T-cell (primary cell): ENCODE measurements at places on chromosomes 6 and 20.

- no peak for DNase-seq
These were observed 26.1 kb upstream of the RIPOR2 start for GRCh38 chr6:24961852-24962251.

GRCh38 chr20:47701612-47702011 is 83.7 kb downstream of the SULF2 start:
- DNase-seq, result no peak

DNA sequence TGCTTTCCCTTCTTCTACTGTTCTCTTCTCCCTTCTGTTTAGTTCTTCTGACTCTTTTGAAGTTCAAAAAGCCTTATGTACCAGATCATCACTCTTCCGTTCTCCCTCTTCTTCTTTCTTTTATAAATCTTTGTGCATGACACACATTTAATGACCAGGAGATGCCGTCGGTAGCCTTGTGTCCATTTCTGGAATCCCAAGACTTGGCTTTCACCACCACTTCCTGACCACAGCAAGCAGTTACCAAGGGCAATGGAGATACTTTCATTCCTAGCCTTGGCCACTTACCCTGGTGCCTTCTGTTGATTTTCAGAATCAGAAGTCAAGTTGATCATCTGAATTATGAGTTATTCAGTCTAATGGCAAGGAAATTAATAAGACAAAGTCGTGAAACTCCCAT is 268.5 kb upstream of the QKI start:
- DNase-seq, result no peak

DNA sequence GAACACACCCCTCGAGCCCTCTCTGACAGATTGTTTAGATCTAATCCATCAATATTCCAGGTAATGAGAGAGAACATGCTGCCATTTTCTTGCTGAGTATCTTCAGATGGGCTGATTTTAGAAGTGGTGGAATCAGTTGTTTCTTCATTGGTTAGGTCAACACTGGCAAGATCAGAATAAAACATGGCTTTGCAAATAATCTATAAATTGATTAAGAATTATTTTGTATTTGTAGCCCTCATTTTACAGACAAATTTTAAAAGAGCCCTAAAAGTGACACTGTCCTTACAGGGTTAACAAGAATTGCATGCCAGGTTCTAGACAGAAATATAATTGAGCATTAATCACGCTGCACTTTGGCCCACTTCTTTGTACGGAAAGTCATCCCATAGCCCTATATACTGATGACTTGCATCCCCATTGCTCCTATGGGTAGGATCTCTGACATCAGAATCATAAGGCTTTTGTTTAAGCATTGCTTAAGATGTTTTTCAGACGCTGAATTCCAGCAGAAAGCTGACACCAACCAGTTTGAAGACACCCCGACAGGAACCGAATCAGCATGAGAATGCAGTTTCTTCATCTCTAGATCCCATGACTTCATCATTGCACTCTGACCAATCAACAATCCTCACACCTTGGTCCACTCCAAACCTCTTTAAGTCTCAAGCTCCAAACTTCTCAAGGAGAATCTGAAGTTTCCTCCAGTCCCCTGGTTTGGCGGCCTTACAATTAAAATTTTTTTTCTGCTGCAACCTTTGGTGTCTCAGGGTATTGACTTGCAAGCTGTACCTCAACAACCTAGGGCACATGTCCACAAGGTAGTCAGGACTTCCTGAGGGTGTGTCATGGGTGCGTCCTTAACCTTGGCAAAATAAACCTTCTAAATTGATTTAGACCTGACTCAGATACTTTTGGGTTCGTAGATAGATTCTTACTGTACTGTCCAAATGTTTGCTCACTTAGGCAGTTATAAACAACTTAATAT is 7.8 kb downstream of the TDP2 start:
- no peak for DNase-seq

- no peak for DNase-seq
These were observed 254.7 kb downstream of the SMOC2 start for GRCh38 chr6:168695701-168696100.

GRCh38 chr20:60352017-60352416 is 393.8 kb downstream of the CDH26 start:
- DNase-seq, result no peak

DNA sequence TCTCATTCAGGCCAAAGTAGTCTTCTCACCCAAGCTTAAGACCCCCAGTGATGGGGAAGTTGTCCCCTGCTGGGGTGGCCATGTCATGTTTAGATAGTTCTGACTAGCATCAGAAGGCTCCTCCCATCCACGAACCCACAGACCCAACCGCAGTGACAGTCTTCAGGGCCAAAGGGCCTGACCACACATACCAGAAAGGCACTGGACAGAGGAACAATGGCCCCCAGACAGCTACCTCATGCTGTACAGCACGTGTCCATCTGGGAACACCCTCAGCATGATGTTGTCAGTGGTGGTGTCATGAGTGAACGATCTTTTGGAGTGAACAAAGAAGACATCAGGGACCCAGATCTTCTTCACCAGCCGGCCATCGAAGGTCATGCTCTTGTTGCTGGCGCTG is 46.3 kb downstream of the GABRR2 start:
- no peak for DNase-seq

- DNase-seq, result no peak
These were observed 82.1 kb downstream of the DLL1 start for GRCh38 chr6:170208651-170209353.

DNA sequence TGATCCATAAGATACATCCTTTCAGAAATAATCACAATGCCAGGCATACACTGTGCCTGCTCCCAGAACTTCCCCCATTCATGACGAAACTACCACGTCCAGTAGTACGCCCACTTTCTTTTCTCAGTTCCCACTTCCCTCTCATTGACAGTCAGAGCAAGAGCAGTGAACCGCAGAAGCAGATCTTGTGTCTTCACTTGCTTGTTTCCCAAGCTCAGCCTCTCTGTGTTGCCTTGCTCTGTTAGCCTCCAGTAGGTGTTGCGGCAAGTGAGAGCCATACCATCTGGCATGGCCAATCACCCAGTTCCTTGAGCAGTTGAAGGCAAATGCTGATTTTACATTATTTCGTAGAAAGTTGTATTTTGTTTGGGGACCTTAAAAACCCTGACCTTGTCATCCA is 11.7 kb downstream of the UST start:
- DNase-seq, result no peak

GRCh38 chr6:126603410-126603809 is 263.5 kb downstream of the CENPW start:
- no peak for DNase-seq

GRCh38 chr6:13664703-13665352 is 46.8 kb downstream of the RANBP9 start:
- DNase-seq, result no peak

GRCh38 chr6:45965792-45966191 is 49.9 kb downstream of the CLIC5 start:
- DNase-seq, result no peak

DNA sequence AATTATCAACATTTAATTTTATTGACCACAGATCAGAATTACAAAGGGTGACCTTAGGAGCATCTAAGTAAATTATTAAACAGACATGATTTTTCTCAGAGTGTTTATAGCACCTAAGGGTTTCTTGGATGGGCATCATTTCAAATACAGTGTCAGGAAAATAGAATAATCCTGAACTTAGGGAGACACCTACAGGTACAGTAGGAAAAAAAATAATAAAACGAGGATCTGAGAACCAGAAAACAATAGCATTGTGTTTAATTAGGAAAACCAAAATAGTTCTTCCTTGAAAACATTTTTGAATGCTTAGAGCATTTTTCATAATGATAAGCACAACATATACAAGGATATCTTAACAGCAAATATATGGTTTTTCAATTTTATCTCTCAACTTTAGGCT is 39.2 kb downstream of the MMUT start:
- no peak for DNase-seq

- no peak for DNase-seq
These were observed 96.6 kb upstream of the LOC128125822 start for GRCh38 chr6:63475707-63476106.
